Stimulated activated CD8-positive, alpha-beta memory T cell treated with anti-CD3 and anti-CD28 coated beads, Interleukin-15, amount 100 ng/mL, for 1 hour (primary cell): ENCODE measurements at places on chromosomes 7 and 10.

- peak; percentile 84 for DNase-seq
Observed at GRCh38 chr10:102461187-102462054, 10.1 kb upstream of the C10orf95 start.

DNA sequence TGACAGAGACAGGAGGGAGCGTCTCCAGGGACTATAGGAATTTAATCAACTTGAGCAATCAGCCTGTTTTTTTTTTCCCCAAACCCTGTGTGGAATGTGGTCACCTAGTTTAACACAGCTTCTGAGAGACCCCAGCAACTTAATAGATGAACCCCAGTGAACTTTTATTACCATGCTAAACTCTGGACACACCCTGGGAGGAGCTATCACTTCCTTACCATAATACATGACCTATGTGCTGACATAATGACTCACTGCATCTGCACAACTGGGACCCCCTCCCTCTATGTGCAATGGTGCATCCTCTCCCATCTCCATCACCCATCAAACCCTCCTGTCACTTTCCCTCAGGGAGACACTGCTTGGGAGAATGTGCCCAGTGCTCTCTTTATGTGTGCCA, 83.7 kb downstream of the EPC1 start:
- DNase-seq = no peak

- no peak for DNase-seq
Observed at GRCh38 chr10:110746969-110747608, 103.0 kb downstream of the RBM20 start.

DNA sequence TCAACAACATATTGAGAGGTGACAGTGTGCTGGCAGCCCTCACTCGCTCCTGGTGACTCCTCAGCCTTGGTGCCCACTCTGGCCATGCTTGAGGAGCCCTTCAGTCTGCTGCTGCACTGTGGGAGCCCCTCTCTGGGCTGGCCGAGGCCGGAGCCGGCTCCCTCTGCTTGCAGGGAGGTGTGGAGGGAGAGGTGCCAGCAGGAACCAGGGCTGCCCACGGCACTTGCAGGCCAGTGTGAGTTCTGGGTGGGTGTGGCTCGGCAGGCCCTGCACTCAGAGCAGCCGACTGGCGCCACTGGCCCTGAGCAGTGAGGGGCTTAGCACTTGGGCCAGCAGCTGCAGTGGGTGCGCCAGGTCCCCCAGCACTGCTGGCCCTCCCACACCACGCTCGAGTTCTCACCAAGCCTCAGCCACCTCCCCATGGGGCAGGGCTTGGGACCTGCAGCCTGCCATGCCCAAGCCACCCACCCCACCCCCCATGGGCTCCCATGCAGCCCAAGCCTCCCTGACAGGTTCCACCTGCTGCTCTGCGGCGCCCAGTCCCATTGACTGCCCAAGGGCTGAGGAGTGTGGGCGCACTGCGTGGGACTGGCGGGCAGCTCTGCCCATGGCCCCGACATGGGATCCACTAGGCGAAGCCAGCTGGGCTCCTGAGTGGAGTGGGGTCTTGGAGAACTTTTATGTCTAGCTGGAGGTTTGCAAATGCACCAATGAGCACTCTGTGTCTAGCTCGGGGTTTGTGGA, 377.1 kb upstream of the ANKRD30A start:
- no peak for DNase-seq

DNA sequence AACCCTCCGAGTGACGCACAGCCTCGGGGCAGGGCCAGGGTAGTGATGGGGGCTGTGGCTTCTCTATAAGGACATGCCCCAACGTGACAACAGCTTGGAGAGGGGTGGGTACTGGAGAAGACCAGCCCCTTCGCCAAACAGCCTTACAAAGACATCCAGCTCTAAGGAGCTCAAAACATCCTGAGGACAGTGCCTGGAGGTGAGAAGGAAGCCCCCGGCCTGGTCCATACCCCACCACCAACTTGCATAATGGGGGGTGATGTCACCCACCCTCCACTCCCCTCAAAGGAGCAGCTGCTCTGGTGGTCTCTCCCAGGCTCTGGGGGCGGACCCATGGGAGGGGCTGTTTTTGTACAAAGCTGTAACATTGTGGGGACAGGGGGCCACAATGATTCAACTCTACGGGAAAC, 15.1 kb downstream of the PRSS2 start:
- peak; percentile 51 for DNase-seq

DNA sequence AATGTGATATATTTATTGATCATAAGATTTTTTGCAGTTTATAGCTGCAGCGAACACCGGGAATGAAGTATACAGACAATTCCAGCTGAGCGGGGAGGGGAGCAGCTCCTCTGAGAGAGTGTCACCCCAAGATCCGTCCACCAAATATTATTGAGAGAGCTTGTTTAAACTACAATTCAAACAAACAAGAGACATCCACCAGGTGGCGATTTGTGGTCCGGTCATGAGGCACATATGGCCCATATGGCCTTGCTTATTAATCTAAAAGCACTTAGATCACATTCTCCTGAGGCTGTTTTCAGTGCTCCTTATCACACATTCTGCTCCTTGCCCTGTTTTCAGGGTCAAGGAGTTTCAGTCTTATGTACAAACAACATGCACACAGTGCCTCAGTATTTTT, 83.1 kb downstream of the THSD7A start:
- no peak for DNase-seq

DNA sequence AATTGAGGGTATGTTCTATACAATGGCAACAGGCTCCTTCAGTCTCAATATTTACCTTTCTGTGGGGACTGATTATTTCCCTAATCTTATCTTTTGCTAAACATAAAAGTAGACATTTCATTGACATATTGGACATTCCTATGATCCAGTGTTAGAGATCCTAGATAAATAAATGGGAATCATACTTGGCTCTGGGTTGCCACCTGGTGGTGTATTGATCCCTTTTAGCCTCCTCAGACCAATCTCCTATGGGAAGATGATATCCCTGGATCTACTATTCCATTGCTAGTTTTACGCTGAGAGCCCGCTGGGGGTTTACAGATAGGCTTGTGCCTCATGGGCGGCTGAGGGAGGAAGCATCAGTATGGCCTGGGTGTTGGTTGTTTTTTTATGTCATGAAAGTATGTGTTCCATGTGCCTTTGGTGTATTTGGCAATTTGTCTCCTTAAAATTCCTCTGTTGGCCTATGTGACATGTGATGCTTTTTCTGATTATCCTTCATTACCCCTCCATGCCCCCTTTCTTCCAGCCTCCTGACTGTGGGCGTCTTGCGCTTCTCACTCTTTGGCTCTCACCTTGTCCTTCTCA, 18.8 kb downstream of the CELF2 start:
- no peak for DNase-seq

DNA sequence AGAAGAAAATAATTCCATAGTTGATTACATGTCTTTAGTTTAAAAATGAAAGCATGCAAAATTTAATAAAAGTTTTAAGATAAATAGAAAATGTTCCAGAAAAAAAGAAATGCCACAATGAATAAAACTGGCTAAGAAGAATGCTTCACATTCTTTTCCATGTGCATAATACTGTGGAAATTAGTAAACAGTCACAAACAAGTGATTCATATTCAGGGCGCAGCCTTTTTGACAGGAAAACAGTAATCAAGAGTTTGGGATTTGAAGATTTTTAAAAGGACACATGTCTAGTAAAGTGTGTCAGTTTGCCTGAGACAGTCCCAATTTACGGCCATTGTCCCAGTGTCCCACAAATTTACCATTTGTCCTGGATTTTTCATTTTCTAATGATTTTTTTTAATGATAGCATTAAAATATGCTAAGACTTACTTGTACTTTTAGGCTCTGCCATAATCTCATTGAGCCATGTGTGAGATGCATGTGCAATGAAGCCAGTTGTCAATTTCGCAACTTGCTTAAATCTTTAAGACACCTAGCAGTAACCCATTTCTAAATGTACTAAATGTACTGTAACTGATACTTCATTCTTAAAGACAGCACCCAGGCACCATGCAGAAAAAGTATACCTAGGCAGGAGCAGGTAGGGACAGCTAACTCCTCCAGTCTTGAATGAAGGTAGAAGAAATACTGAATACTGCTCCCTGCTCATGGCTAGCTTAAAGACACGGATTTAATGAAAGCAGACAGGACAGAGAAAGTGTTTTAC, 46.9 kb downstream of the ZNF438 start:
- no peak for DNase-seq

DNA sequence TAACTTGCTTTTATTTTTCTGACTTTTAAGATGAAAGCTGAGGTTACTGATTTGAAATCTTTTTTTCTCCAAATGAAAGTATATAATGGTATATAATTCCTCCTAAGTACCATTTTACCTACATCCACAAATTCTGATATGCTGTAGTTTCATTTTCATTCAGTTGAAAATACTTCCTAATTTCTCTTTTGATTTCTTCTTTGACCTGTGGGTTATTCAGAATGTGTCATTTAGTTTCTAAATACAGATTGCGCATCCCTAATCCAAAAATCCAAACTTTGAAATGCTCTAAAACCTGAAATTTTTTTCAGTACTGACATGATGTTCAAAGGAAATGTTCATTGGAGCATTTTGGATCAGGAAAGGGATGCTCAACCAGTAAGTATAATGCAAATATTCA, 168.7 kb downstream of the CELF2 start:
- DNase-seq = no peak

DNA sequence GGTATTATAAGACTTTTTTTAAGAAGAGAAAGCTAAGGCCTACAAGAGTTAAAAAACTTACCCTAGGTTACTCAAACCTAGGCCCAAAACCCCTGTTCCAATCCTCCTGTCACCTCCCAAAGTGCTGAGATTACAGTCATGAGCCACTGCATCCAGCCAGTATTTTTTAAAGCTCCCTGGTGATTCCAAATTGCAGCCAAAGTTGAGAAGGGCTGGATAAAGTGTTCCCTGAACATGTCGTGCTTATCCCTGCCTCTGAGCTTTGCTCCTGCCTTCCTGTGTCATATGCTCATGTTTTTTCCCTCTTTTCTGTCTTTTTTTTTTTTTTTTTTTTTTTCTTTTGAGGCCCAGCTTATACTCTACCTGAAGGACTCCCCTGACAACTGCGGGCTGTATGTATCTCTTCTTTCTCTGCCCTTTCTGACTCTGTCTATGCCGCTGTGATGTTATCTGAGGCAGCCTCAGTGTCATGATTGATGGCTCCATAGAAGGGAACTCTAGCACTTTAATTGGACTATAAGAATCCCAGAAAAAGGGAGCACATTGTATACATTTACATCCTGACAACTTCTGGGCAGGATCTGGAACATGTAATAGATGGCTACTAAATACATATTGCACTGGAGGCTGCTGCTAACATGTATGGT, 8.0 kb downstream of the AKR1B10 start:
- DNase-seq = no peak

- no peak for DNase-seq
Observed at GRCh38 chr7:120732256-120732655, 125.7 kb downstream of the TSPAN12 start.

GRCh38 chr10:97584798-97585438, 729 bp downstream of the HOGA1 start:
- no peak for DNase-seq

DNA sequence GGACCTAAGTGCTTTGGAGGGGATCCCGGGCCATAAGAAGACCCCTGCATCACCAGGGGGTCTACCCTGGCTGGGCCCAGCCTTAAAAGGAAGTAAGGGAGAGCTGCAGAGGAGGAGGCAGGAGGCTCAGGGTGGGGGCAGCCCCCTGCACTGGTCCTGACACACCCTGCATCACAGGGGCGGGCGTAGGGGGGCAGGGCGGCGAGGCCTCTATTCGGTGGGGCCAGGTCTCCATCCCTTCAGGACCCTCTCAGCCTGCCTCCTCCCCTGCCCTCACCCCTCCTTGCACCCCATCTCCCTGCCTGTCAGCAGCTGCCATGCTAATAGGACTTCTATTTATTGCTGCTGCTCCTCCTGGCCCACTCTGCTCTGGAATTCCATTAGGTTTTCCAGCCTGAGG, 101.4 kb downstream of the C10orf105 start:
- DNase-seq = no peak

- DNase-seq = no peak
Observed at GRCh38 chr7:149733131-149733923, 40.1 kb downstream of the ZNF467 start.

DNA sequence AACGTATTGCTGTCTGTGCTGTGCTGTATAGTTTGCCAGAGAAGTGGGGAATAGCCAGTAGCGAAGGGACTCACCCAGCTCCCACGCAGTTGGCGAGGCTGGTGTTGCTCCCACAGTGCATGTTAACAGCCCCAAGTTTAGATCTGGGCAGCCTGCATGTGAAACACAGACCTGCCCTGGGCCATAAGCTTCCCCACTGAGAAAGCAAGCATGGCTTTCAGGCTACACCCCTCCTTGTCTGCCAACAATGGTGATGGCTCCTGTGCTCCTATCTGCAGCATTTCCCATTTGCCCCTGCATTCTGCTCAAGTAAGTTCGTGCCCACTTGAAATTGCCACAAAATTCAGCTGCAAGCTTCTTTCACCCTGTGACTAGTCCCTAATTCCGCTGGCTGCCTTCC, 57.5 kb downstream of the IPMK start:
- DNase-seq = no peak

- no peak for DNase-seq
Observed at GRCh38 chr10:43210556-43210955, 56.3 kb downstream of the RASGEF1A start.

- DNase-seq = no peak
Observed at GRCh38 chr10:34845070-34845469, 30.0 kb upstream of the PARD3 start.

DNA sequence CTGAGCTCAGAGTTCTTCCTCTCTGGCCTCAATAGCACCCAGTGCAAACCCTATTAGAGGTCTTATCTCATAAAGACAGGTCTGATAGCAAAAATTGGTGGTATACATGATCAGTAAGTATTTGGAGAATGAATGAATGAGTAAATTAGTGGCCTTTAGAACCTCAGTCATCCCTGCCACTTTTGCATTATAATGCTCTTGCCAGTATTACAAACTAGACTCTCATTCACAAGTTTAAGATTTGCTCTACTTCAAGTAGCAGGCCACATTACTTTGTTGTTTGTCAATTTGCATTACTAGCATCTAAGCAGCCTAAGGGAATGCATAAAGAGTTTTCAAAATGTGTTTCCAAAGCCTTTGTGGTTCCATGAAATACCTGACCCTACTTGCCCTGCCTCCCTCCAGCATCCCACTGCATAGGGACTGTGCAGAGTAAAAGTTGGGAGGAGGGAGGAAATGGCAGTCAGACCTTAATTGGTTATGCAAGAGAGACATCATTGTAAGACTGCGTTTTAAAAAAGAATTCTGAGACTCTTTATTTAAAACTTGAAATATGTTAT, 21.3 kb downstream of the TSPAN12 start:
- no peak for DNase-seq

- no peak for DNase-seq
Observed at GRCh38 chr7:36739351-36739750, 15.1 kb upstream of the AOAH start.

- no peak for DNase-seq
Observed at GRCh38 chr7:20223356-20223755, 6.2 kb upstream of the MACC1 start.

- DNase-seq = no peak
Observed at GRCh38 chr7:49243521-49243920, 319.2 kb downstream of the CDC14C start.

GRCh38 chr7:87216701-87217508, 2.6 kb downstream of the TMEM243 start:
- no peak for DNase-seq
